GM12864 (cell line): ENCODE measurements at places on chromosomes 16 and 17.

DNA sequence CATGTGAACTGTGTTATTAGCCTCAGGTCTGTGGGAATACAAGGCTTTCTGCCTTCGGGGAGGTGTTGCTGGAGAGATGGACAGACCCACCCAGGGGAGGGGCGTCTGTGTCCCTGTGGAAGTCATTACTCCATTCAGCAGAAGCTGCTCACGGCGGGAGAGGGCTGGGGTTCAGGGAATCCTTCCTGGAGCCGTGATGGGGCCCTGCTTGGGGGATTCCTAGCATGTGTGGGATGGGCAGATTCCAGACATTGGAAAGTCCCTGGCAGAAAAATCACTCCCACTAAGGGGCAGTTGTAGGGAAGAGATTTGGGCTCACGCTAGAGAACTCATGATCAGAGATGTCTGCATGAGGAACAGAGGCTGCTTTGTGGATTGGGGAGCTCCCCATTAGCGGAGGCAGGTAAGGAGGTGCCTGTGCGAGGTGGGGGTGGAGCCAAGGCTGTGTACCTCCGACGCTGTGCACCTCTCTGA lies 56.3 kb upstream of the IL34 start:
- no peak for DNase-seq

DNA sequence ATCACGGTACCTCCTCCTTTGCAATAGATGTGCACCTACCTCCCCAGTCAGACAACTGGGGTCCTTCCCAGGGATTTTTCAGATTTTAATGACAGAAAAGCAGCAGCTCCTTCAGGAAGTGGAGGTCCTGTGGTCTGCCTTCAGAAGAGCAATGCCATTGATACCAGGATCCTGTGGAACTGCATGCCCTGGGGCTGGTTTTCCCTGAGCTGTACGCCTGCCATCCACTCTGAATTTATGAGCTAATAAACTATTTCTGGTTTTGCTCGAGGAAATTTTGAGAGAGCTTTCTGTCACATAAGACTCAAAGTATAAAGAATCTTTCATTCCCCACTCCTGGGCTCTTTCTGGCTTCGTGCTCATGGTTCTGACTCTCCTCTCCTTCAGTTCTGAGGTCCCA lies 10.0 kb upstream of the CCL23 start:
- no peak for DNase-seq

DNA sequence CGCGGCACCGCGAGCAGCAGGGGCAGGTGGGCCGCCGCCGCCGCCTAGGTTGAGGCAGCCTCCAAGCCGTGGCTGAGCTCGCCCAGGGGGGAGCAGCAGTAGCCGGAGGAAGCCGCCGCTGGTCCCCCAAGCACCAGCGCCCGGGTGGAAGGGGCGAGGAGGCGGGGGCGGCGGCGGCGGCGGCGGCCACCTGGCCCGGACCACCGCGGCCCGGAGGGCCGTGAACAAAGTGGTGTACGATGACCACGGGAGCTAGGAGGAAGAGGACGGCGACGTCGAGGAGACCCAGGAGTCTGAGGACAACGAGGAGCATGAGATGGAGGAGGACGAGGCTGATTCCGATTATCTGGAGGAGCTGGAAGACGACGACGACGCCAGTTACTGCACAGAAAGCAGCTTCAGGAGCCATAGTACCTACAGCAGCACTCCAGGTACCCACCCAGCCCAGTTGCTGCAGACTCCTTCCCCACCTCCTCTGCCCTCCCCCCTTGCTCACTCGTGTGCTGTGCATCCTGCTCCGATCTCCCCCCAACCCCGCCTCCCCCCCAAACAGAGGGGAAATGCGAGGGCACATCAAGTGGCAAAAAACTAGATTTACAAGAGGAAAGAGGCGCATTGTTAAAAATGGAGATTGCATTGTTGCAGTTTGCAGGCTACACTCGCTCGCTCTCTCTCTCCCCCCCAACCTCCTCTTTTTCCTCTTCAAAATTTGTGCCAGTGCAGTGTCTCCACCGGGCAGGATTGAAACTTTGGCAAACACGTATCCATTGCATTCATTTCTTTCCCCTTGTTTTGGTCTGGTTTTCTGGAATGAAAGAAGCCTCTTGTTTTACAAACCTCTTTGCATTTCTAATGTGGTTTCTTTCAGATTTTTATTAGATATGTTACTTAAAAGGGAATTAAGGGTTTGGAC lies 41.8 kb upstream of the AMZ2 start:
- DNase-seq = no peak

DNA sequence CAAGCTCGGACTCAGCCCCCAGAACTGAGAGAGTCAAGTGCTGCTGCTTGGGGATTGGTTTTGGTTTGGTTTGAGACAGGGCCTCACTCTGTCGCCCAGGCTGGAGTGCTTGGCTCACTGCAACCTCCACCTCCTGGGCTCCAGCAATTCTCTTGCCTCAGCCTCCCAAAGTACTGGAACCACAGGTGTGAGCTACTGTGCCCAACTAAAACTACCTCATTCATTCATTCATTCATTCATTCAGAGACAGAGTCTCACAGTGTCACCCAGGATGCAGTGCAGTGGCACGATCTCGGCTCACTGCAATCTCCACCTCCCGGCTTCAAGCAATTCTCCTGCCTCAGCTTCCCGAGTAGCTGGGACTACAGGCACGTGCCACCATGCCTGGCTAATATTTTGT lies 24.7 kb downstream of the UNKL start:
- no peak for DNase-seq

DNA sequence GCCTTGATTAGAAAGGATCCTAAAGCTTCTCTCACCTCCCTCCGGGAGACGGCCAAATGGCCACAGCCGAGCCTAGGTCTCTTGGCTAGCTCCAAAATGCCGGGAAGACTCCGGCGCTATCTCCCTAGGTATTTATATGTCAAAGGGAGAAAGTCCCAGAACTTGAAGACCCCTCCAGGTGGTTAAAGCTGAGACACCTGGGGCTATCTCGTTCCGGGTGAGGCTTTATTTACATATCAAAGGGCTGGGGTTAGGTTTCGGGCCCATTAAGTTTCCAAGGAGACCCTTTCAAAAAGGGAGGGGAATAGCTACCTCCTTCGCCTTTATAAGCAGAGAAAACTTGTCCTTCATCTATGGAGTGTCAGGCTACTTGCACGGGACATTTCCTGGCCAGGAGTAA lies 70.9 kb upstream of the KIFC3 start:
- DNase-seq = no peak

- no peak for DNase-seq
Measured at GRCh38 chr16:86865851-86866662, 287.7 kb downstream of the FOXL1 start.

- DNase-seq = no peak
Measured at GRCh38 chr16:9328411-9328810, 237.0 kb downstream of the HAPSTR1 start.

DNA sequence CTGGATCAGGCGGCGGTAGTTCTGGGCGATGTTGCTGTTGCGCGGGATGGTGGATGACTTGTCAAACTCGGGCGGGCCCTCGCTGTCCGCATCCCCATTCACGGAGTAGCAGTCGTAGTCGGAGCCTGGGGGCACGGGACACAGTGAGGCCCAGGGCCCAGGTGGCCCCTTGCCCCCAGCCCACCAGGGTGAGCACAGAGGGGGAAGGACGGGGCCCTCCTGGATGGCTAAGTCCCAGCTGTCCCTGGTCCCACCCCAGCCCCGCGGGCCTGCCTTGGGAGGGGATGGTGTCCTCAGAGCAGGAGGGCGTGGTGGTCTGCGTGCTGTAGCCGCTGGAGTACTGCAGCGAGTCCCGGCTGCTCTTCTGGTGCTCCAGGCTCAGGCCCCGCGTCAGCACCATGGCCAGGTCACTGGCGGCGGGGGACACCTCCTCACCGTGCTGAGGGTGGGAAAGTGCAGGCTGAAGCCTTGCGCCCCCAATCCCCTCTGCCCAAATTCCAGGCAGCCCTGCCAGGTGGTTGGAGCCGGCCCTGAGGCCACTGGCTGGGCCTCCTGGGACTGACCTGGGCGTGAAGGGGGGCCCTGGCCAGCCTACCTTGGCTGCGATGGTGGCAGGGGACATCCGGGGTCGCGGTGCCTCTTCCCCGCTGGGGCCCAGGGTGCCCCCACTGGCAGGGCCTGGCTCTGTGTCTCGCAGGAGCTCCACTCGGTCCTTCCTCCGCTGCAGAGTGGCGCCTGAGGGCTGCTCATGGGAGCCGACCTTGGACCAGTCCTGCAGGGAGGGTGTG lies 18.2 kb downstream of the IL34 start:
- DNase-seq = no peak

GRCh38 chr16:16578701-16579100 lies 199.8 kb downstream of the NPIPA7 start:
- DNase-seq = no peak

GRCh38 chr17:6005939-6006338 lies 64.2 kb upstream of the WSCD1 start:
- DNase-seq = no peak

GRCh38 chr17:60646701-60647100 lies 30.9 kb upstream of the BCAS3 start:
- no peak for DNase-seq

DNA sequence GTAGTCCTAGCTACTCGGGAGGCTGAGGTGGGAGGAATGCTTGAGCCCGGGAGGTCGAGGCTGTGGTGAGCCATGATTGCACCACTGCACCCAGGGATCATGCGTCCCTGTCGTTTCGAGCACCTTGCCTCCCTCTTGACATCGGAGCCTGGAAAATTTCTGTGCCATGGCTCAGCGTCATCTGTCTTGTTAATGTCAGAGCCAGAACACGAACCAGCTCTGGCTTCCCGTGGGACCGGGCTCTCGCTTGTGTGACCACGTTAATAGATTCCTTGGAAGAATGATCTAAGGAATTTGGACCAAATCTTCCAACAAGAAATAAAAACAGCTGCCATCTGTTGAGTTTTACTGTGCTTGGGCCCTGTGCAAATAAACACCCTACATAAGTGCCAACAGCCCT lies 117.7 kb downstream of the ABCC1 start:
- no peak for DNase-seq

DNA sequence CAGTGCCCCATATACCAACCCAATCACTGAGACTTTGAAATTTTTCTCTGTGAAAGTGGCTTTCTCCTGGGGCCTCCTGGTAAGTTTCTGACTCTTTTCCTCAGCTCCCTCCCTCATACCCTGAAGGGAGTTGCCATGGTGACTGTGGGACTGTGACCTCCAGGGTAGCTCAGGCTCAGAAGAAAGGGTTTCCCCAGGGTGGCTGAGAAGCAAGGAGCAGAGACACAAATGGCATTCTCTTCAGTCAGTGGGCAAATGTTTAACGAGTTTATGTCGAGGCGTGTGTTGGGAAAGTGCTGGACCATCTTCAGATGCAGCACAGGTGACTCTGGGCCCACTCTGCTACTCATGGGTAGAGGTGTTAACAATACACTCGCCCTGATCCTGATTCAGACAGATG lies 46.8 kb downstream of the MRPS23 start:
- DNase-seq = no peak

- no peak for DNase-seq
Measured at GRCh38 chr16:8678068-8678927, 3.9 kb downstream of the ABAT start.

- no peak for DNase-seq
Measured at GRCh38 chr17:21214777-21215541, 998 bp upstream of the TMEM11 start.

DNA sequence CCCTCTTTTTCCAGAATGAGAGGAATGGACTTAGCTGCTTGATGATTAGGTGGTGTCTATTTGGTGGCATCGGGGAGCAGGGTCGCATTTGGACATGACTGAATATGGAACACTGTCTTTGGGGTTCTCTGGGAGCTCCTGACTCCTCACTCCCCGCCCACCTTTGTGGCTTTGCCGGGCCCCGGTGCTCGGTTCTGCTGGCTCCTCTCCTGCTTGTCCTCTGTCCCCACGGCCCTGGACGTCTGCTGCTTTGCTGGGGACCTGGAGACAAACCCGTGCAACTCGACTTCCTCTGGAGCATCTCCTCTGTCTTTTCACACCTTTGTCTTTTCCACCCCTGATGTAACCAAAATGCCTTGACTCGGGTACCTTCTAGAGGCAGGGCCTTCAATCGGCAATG lies 135.7 kb downstream of the IRX3 start:
- no peak for DNase-seq

DNA sequence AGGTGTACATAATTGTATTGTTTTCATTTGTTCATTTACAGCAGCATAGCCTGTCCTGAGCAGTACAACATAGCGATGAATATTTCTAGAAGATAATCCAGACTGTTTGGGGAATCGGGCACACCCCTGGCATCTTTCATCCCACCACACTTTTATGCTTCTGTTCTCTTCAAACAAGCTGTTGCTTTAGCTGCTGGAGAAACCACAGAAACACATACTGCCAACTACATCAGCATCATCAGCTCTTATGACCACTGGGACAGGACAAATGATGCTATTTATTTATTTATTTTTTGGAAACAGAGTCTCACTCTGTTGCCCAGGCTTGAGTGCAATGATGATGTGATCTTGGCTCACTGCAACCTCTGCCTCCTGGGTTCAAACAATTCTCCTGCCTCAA lies 22.6 kb upstream of the HAPSTR1 start:
- DNase-seq = no peak

GRCh38 chr16:72174726-72175125 lies 2.8 kb upstream of the PMFBP1 start:
- no peak for DNase-seq

DNA sequence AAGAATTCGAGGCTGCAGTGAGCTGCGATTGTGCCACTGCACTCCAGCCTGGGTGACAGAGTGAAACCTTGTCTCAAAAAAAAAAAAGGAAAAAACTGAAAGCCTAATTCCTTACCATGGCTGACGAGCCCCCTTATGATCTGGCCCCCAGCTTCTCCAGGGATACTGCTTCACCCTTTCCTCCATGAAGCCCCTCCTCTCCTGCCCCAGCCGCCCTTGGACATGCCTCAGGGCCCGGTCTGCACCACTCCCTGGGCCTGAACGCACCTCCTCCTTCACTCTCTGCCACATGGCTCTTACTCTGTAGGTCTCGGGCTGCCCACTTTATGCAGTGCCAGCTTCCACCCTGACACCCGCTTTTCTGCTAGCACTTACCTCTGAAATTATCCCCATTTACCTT lies 65.3 kb downstream of the COG7 start:
- DNase-seq = no peak

DNA sequence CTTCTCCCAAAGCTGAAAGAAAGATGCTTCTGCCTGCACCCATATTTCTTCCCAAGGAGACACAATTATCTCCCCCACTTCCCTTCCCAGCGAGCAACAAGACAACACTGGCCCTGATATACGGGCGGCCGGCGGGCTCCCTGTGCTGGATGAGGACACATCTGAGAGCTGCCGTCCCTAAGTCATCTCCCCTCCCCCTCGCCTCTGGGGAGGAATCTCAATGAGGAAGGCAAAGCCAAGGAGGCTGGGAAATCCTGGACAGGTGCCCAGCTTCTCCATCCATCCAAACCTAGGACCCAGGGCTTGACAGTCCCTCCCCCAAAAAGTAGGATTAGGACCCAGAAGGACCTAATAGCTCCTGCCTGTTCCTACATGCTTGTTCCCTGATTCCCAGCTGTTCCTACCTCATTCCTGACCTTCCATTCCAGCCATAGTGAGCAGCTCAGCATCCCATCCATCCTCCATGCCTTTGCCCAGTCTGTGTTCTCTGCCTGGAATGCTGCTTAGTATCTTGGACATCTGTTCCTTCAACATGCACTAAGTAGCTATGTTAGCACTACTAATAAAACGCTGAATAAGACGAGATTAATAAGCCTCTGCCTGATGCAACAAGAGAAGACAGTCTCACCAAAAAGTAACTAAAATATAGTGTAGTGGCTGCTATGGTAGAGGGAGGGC lies 167.9 kb downstream of the CCT6B start:
- no peak for DNase-seq

GRCh38 chr17:77498091-77498741 lies 357.4 kb downstream of the SEC14L1 start:
- DNase-seq = no peak
